Astrocyte (in vitro differentiated cells and primary cell): ENCODE measurements at places on chromosomes 12 and 14. TPM values are rescaled to one million over a fixed set of nuclear protein-coding genes. Genes with fewer than 3 reads are reported as not detected.

NUP37 gene
- total RNA-seq: 23.1 and 27.2 TPM in 2 replicates

CSRP2 gene
- 247 and 265 TPM in 2 replicates for total RNA-seq

BBOF1 gene
- 5.7 and 6.8 TPM in 2 replicates for total RNA-seq

GRCh38 chr14:87312169-87312893 lies 680.7 kb downstream of the GALC start:
- H3K36me3 ChIP-seq: no peaks in the 10 kb centered on the region
- no peak overlapping the region for H3K27ac ChIP-seq
- no peaks in the 10 kb centered on the region for H3K4me1 ChIP-seq
- no peaks in the 10 kb centered on the region for H3K27me3 ChIP-seq
- H3K4me3 ChIP-seq: no peak overlapping the region

DNA sequence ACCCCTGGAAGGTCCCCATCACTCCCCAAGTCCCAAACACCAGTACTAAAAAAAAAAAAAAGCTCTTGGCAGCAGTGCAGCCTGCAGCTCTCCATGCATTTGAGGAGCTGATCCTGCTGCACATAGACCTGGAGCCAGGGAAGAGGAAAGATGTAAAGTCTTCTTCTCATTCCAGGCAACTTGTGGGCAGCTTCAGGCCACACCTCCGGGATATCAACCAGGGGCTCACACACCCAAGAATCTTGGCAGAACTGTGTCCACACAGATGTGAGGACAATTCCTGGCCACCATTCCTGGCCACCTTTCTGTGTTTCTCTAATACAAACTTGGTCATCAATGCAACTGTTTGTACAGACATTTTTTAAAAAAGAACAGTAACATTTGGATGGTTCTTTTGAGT lies 72.7 kb downstream of the TMEM132C start:
- no peaks in the 10 kb centered on the region for H3K27me3 ChIP-seq
- no peaks in the 10 kb centered on the region for H3K4me1 ChIP-seq
- H3K4me3 ChIP-seq: no peak overlapping the region
- no peak for DNase-seq
- H3K27ac ChIP-seq: no peak overlapping the region
